ENCODE measurements at places on chromosomes 7 and 10.
A peak's percentile ranks its signal among the peaks of the same experiment; 100 is the strongest.

DNA sequence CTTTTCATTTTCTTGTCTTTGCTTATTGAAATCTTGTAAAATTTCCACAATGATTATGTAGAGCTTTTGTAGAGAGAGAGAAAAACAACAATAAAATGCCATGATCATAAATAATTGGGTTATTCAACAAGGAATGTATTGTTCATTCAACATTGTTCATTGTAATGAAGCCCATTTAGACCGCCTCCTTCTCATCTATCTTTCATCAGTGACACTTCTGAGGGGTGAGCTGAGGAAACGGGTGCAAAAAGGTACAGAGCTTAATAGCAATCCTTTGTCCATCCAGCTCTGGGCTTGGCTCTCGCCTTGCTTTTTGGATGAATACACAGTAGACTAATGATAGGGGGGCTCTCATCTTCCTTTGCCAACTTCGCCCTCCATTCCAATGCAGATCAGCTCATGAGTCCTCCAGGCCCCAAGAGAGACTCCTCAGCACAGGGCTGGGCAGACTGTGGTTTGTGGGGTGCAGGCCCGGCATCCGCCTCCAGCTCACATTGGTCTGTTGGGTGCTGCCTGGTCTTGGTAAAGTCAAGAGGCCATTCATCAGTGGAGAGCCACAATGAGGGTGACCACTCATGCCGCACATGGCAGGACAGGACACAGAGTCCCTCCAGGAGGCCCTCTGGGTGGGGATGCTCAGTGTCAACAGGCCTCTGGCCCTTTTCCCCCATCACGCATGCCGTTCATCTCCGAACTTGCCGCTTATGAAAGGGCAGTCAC, 17.9 kb upstream of the PPA1 start:
- no peak for DNase-seq

DNA sequence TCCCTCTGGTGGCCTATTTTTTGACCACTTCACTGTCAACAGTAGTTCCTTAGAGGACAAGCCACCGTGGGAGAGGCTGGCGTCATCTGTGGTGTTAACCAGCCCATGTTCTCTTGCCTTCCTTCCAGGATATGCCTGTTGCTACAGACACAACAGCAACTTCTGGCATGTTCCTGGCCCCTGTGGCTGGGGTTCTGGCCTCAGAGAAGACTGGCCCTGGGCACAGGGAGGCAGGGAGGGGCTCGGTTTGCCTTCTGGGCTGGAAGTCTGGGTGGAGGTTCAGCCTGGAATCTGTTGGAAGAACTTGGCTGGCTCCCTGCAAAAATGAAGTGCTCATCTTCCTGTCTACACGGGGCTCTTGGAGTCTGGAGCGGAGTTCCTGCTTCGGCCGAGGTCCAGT, 25.7 kb downstream of the GOLGA7B start:
- no peak for DNase-seq

GRCh38 chr10:32139223-32140073, 83.2 kb upstream of the KIF5B start:
- peak; percentile 5 for DNase-seq

DNA sequence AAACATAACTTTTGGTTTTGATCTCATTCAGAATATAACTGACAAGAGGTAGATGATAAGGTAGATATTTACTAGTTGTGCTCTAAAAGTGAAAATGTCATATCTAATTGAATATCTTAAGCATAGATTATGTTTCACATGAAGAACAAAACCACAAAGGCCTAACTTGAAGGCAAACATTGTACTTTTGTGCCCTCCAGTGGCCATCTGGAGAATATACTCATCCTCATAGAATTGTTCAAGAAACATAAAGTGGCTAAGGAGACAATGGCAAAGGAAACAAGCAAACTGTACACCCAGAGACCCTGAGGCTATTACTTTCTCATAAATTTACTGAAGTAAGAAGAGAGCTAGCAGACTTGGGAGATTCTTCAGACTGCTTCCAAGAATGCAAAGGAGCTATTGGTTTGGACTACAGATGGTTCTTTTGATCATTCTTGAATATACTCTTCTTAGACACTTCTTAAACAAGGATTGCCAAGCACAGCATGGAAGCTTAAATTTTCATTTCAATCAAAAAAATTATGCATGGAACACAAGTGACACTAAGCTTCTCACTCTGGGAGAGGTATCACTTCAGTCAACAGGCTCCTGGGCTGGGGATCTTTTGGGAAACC, 98.2 kb upstream of the DKK1 start:
- peak; percentile 56 for DNase-seq

DNA sequence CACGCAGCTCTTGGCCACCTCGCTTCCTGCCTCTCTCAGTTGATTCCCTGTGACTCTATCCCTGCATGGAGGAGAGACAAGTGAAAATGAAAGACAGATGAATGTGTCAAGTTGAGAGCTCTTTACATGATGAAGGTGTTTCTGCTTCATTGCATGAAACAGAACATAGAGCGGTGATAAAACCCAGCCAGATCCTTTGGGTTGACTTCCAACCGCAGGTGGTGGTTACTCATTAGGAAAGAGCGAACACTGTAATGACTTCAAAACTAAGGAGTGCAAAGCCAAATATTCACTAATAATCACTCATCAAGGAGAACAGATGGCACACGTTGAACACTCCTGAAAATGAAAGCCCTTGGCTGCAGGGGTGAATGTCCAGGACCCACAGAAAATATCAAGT, 31.8 kb upstream of the WDR11 start:
- no peak for DNase-seq

GRCh38 chr7:48427671-48428070, 256.4 kb downstream of the ABCA13 start:
- no peak for DNase-seq

DNA sequence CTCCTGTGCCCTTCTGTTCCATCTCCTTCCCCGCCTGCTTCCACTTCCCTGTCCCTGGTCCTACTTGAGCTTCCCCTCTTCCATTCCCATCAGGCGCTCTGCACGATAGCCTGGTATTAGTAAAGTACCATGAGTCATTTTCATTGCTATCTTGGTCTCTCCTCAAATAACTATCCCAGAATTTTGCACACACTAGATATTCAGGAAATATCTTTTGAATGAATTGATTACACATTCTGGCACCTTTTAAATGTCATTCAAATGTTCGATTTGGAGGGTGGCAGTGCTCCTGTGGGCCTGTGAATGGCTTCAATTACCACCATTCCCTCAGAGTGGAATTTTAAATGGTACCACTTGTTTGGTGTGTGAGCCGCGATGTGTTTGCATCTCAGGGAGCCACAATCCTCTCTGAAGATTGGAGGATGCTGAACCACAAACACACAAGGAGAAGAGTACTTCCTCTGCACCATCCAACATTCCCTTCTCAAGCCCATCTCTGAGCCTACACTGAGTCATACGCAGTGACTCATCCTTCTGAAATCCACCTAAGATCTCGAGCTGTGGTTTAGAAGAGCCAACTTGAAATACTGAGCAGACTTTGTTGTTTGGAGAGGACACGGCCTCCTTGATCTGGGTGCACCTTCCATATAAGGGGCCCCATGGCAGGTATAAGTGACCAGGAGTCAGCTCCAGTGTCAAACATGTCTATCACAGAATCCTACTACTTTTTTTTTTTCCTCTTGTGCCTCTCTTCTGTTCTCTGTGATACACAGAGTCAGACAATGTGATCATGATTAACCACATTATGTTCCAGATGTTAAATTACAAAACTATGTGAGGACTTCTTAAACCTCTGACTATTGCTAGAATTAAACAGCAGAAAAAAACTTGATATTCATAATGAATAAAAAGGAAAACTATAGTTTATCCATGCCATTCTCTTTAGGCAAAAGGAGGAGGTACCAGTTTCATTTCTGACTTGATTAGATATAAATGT, 81.9 kb downstream of the BMPER start:
- DNase-seq = no peak

GRCh38 chr10:49135575-49136313, 1.9 kb upstream of the FAM170B start:
- no peak for DNase-seq

DNA sequence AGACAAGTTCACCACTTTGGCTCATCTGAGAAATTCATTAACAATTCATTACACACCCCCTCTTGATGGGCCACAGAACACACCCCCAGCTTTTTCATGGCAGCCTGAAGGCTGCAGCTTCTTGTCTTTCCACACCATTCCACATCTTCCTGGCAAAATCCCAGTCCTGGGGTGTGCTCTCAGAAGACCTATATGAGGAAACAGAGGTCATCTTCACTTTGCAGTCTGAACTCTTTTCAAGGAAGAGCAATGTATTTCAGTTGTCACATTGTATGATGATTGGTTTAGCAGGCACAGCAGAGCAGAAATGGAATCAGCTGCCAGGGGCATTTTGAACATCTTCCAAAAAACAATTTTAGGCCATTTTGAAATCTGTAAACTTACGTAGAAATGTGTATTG, 7.8 kb upstream of the LRRC27 start:
- no peak for DNase-seq

Data from RPMI8226 (cell line).